ENCODE measurements at places on chromosomes 5 and 9. TPM values are rescaled to one million over a fixed set of nuclear protein-coding genes. Genes with fewer than 3 reads are reported as not detected.
A peak's percentile ranks its signal among the peaks of the same experiment; 100 is the strongest.

Gene SLC25A2
- 0.04 TPM for polyA plus RNA-seq

Gene ENHO
- polyA plus RNA-seq, result 10.6 TPM

Gene PIP5K1B
- 57.9 TPM for polyA plus RNA-seq

Gene ADAMTS13
- polyA plus RNA-seq, result 10.4 TPM

Gene EFCAB9
- not detected for polyA plus RNA-seq

Gene RGS7BP
- polyA plus RNA-seq, result 1.1 TPM

Gene OBP2B
- polyA plus RNA-seq, result not detected

GRCh38 chr9:87381050-87381711 is 116.5 kb upstream of the DAPK1 start:
- H3K27ac ChIP-seq, result peak overlapping the region; percentile 13
- DNase-seq, result peak; percentile 16
- H3K4me1 ChIP-seq, result peaks cover 11% of the 10 kb centered on the region
- H3K4me3 ChIP-seq, result no peak overlapping the region
- H3K27me3 ChIP-seq, result no peaks in the 10 kb centered on the region
- H3K36me3 ChIP-seq, result no peaks in the 10 kb centered on the region

- peaks cover 12% of the 10 kb centered on the region for H3K4me1 ChIP-seq
- H3K4me3 ChIP-seq, result no peak overlapping the region
- no peaks in the 10 kb centered on the region for H3K27me3 ChIP-seq
- no peak for DNase-seq
- H3K36me3 ChIP-seq, result no peaks in the 10 kb centered on the region
Observed at GRCh38 chr9:93896496-93897033, 58.6 kb downstream of the BARX1 start.

DNA sequence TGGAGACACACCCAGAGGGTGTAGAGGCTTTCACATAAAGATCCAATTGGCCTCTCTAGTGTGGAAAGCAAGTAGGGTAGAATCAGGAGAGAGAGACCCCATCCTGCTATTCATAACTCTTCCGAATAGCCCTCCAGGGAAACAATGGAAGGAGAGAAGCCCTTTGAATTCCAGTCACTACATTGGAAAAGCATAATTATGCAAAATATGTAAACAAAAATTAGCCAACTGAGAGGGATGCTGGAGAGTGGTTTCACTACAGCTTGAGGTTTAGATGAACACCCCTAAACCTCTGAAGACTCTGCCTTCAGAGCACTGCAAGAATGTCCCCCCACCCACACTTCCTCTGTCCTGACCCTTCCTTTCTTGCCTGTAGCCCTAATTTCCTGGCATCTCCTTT is 197.3 kb upstream of the ANKRD55 start:
- H3K27ac ChIP-seq, result no peak overlapping the region
- no peak overlapping the region for H3K4me3 ChIP-seq
- no peaks in the 10 kb centered on the region for H3K27me3 ChIP-seq
- no peak for DNase-seq
- H3K36me3 ChIP-seq, result no peaks in the 10 kb centered on the region
- H3K4me1 ChIP-seq, result no peaks in the 10 kb centered on the region

DNA sequence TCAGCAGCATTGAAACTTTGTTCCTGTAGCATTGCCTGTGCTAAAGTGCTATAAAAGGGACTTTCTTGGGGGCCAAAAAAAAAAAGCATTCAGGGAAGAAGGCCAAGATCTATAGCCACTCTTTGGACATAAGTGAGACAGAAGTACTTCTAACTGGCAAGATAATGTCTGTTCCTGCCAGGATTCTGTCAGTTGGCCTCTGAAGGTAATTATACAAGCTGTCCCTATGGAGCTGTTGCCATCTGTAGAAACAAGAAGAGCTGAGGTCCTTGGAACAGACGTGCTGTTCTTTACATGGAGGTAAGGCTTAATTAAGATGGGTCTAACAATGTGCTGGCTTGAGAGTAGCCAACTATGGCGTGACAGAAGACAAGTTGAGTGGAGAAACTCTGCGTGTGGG is 9.7 kb downstream of the KIF20A start:
- H3K27me3 ChIP-seq, result no peaks in the 10 kb centered on the region
- H3K36me3 ChIP-seq, result peaks cover 81% of the 10 kb centered on the region
- H3K27ac ChIP-seq, result no peak overlapping the region

DNA sequence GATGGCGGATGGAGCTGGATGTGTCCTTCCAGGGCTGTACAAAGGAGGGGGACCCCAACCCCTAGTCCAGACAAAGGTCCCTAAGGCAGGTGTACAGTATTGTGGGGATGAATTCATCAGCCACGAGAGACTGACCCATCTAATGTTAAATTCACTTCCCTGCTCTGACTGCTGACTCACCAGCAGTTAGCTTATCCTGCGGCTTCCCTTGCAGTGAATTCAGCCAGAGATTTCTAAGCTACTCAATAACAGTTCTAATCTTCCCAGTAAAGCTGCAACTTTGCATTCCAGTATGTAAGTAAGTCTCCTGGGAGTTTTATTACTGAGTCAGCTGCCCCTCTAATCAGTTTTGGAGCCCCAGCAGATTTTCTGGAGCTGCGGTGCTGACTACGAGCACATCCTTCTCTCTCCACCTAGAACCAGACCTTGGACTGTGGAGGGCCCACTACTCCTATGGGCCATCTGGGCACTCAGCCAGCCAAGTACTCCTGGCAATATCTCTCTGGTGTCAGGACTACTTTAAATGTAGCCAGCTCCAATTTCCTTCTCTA is 16.1 kb downstream of the B4GALT1 start:
- peaks cover 39% of the 10 kb centered on the region for H3K4me1 ChIP-seq
- DNase-seq, result peak; percentile 91
- peak overlapping the region; percentile 66 for H3K27ac ChIP-seq
- no peak overlapping the region for H3K4me3 ChIP-seq
- H3K36me3 ChIP-seq, result peaks cover 2% of the 10 kb centered on the region

DNA sequence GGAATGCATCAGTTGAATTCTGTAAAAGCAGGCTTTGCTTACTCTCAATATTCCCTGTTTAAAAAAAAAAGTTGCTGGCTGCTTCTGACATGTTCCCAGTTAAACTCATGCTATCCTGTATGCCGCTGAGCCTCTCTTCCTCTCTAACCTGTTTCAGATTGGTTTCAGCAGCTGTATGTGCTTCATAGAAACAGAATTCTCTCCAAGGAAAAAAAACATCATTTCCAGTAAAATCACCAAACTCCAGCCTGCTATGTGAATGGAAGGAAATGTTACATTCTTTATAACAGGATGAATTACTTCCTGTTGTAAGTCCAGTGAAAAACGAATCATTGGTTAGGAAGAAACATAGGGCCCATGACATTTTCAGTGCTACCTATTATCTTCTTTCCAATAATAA is 25.7 kb upstream of the KCNV2 start:
- H3K27ac ChIP-seq, result no peak overlapping the region
- H3K36me3 ChIP-seq, result no peaks in the 10 kb centered on the region
- peak; percentile 7 for DNase-seq

DNA sequence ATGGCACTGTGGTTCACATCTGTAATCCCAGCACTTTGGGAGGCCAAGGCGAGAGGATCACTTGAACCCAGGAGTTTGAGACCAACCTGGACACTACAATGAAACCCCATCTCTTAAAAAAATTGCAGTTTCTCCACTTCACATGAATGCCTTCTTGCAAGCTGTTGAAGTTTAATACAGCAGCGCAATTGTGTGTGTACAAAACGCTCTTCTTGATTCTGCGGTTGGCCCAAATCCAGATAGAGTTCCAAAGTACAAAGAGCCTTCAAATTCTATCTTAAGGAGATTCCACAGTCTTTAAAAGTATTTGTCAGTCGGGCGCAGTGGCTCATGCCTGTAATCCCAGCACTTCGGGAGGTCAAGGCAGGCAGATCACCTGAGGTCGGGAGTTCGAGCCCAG is 9.3 kb upstream of the SETX start:
- H3K36me3 ChIP-seq, result no peaks in the 10 kb centered on the region
- no peak overlapping the region for H3K27ac ChIP-seq
- H3K4me3 ChIP-seq, result no peak overlapping the region
- H3K4me1 ChIP-seq, result no peaks in the 10 kb centered on the region
- DNase-seq, result no peak
- no peaks in the 10 kb centered on the region for H3K27me3 ChIP-seq

GRCh38 chr9:7313389-7313788 is 486.2 kb downstream of the DMAC1 start:
- H3K4me3 ChIP-seq, result no peak overlapping the region
- H3K4me1 ChIP-seq, result no peaks in the 10 kb centered on the region
- H3K36me3 ChIP-seq, result no peaks in the 10 kb centered on the region
- no peaks in the 10 kb centered on the region for H3K27me3 ChIP-seq

DNA sequence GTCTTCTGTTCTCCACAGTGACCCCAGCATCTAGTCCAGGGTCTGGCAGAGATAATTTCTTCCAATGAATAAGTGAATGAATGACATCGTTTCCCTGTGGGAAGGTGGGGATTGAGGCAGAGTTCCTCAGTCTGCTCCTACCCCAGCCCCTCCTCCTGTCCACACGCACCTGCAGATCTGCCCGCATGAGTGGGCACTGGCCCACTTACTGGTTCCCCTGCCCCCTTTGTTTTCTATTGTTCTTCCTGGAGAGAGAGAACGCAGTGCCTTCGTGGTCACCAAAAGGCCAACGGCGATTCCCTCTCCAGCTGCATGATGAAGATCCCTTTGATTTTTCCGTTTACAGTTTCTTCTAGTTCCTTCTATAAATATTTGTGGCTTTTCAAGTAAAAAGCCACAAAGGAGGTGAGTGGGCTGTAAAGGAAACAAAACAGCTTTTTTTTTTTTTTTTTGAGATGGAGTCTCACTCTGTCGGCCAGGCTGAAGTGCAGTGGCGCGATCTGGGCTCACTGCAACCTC is 5.8 kb upstream of the FPGS start:
- H3K27me3 ChIP-seq, result no peaks in the 10 kb centered on the region
- H3K4me1 ChIP-seq, result peaks cover 7% of the 10 kb centered on the region
- no peak for DNase-seq
- H3K27ac ChIP-seq, result no peak overlapping the region

DNA sequence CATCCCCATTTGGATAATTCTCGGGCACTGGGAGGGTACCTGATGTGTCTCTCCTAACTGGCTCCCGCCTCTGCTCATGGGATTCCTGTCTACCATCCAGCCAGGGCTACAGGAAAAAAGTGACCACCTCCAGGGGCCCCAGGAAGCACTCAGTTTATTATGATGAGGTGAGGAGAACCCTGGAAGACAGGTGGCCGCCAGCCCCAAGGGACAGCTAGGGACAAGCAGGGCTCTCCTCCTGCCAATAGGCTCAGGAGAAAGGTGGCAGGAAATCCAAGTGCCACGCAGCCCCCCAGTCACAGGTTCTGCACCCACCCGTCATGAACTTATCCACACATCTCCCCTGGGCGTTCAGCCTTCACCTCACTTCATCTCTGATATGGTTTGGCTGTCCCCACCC is 61.5 kb upstream of the ZNF354A start:
- no peaks in the 10 kb centered on the region for H3K4me1 ChIP-seq
- no peak overlapping the region for H3K4me3 ChIP-seq
- H3K27me3 ChIP-seq, result no peaks in the 10 kb centered on the region

DNA sequence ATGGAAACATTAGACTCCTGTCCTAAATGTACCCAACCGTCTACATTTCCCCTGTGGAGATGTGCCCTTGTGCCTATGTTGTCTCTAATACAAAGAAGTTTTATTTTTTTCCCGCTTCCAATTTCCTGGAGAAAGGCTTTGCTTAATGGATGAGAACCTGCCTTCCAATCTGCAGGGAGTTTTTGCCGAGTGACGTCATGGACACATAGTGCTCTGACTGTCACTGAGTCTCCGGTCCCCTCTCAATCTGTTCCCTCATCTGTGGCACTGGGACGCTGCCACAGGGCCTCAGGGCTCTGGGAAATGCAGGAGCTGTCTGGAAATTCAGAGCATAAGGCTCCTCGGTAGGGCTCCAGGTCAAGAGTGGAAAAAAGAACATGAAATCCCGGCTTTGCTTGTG is 144.8 kb downstream of the PDZD2 start:
- H3K27ac ChIP-seq, result no peak overlapping the region
- H3K27me3 ChIP-seq, result no peaks in the 10 kb centered on the region
- DNase-seq, result no peak
- no peaks in the 10 kb centered on the region for H3K36me3 ChIP-seq
- H3K4me3 ChIP-seq, result no peak overlapping the region

DNA sequence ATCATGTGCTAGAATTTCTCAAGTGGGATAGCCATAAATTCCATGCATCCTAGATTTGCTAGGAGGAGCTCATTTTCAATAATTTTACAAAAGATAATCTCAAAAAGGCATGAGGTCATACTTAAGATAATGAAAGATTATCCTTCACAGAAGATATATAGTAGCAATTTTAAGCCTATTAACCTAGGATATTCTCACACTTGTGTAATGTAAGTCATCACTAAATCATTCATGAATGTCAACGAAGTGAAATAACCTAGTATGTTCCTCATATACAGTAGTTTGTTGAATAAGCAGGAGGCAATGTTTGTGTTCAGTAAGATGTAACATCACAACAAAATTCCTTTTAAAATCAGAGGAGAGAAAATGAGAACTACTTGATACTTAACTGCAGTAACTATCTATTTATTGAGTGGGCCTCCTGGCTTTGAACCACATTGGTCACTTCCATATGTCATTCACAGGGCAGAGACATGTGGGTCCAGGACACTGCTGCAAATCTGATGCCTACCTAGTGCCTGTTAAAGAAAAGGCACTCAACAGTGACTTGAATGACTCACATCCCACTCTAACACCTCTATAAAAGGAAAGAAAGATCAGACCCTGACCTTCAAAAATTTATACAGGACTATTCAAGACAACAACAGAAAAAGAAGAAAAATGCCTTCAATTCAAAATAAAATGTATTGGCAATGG is 8.2 kb downstream of the LIFR start:
- H3K4me3 ChIP-seq, result no peak overlapping the region
- H3K27me3 ChIP-seq, result peaks cover 3% of the 10 kb centered on the region
- H3K27ac ChIP-seq, result peak overlapping the region; percentile 77
- DNase-seq, result peak; percentile 68
- peaks cover 21% of the 10 kb centered on the region for H3K4me1 ChIP-seq

DNA sequence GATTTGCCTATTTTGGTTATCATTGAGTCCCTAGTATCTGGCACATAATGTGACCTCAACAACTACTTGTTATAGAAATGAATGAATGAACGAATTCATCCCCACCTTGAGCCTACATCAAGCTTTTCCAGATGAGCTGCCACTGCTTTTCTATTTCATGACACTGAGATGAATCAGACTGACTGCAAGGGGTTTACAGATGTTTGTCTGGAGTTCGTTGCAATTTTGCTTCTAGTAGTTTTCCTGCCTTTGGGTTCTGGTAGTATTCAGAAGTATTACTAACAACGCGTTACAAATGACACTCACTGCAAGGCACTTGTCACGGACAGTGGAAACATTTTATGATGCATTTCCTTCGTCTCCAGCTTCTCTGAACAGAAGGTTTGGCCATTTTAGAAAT is 222.3 kb downstream of the CD180 start:
- no peaks in the 10 kb centered on the region for H3K27me3 ChIP-seq
- H3K27ac ChIP-seq, result no peak overlapping the region
- no peaks in the 10 kb centered on the region for H3K36me3 ChIP-seq
- DNase-seq, result no peak
- no peaks in the 10 kb centered on the region for H3K4me1 ChIP-seq

- H3K27ac ChIP-seq, result no peak overlapping the region
- peaks cover 2% of the 10 kb centered on the region for H3K27me3 ChIP-seq
- H3K4me1 ChIP-seq, result peaks cover 12% of the 10 kb centered on the region
- no peaks in the 10 kb centered on the region for H3K36me3 ChIP-seq
- no peak overlapping the region for H3K4me3 ChIP-seq
- DNase-seq, result no peak
Observed at GRCh38 chr5:141783947-141784296, 94.3 kb downstream of the PCDH1 start.

- no peak overlapping the region for H3K4me3 ChIP-seq
- H3K36me3 ChIP-seq, result no peaks in the 10 kb centered on the region
- H3K27me3 ChIP-seq, result peaks cover 9% of the 10 kb centered on the region
Observed at GRCh38 chr9:86637515-86637914, 283.3 kb upstream of the TUT7 start.
